D341Med (cell line): ENCODE measurements at places on chromosomes 7 and 10.

DNA sequence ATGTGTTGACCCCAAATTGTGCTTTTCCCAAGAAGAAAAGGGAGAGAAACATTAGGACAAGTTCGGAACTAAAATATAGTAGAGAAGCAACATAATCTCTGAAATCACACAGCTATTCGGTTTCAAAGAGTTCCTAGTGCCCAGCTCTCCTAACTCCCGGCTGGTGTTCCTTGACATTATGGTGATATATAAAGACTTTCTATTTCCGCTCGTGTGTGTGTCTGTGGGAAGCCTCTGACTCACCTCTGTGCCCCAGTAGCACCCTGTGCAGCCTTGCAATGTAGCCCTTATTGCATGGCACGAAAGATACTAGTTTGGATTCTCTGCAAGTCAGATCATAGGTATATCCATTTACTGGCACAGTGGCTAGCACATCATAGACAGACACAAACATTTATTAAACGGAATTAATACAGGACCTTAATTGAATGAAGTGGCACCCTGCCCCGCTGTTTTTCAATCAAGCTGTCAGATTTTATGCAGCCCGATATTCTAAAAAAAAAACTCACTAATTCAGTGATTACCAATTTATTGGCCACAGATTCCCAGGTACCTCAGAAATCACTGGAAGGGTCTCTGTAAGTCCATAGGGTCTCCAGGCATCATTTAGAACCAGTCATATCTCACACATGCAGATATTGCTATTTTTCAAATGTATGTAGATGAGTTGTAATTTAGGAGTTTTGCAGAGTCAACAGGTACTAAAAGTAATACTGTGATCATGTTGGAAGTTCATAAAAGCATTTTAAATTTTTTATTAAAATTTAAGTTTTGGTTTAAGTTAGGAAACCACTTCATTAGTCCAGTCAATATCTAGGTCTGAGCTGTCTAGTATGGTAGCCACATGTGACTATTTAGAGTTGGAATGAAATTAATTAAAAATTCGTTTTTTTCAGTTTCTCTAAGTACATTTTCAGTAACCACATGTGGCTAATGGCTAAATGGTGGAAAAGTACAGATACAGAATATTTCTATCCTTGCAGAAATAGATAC lies 43.3 kb downstream of the SFTPD start:
- DNase-seq: no peak

DNA sequence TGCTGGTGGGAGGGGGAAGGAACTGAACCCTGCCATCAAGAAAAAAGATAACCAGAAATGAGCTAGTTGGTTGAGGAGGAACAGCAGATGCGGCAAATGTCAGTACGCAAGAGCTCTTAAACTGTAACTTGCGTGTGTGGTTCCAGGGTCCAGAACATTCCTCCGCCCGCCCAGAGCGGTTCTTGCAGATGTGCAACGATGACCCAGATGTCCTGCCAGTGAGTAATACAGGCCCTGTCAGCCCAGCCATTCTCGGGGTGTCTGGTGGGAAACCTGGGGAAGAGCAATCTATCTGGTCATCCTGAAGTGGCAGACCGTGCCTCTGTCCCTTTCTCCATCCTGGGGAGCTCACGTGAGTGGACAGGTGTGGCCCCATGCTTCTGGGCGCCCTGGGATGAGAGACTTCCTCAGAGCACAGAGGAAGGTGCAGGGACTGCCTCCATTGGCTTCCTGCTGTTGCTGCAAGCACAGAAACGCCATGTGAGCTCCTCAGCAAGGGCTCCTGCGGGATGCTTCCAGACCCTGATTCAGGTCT lies 50.5 kb upstream of the ZMIZ2 start:
- peak; percentile 12 for DNase-seq

- DNase-seq: peak; percentile 47
Observed at GRCh38 chr7:92448205-92448747, 994 bp downstream of the GATAD1 start.

DNA sequence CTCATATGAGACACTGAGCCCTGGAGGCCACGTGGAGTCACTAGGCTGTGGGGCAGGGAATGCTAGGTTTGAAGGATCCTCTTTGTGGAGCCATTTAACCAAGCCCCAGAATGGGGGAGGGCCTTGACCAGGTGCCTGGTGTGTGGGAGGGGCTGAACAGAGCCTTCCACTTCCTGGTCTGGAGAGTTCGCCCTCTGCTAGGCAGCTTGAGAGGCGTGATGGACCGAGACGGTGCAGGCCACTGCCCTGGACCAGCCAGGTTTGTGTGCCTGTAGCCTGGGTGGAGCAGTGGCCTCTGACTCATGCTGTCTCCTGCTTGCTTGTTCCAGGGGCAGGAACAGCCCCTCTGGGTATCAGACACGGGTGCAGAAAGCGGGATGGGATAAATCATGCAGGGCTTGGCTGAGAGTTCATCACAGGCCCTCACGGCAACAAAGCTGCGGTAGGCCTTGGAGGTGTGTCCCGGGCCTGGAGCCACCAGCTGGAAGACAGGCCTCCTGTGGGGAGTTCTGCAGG lies 27.4 kb downstream of the ADAMTS14 start:
- no peak for DNase-seq

- DNase-seq: no peak
Observed at GRCh38 chr7:1204460-1205140, 28.1 kb upstream of the UNCX start.

DNA sequence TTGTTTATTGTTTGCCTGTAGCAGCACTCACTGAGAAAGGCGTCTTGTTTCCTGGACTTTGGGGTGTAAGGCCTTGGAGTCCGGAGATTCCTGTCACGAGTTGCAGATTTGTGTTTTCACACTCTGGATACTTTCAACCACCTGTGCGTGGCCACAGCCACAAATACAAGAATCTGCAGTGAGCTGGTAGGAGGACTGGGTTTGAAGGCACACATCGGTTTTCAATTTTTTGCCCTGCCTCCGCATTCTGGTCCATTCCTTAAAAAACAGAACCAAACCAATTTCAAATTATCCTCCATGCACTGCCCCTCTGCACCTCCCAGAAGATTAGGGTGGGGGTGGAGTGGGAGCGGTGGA lies 619 bp downstream of the EXOC4 start:
- DNase-seq: peak; percentile 30

DNA sequence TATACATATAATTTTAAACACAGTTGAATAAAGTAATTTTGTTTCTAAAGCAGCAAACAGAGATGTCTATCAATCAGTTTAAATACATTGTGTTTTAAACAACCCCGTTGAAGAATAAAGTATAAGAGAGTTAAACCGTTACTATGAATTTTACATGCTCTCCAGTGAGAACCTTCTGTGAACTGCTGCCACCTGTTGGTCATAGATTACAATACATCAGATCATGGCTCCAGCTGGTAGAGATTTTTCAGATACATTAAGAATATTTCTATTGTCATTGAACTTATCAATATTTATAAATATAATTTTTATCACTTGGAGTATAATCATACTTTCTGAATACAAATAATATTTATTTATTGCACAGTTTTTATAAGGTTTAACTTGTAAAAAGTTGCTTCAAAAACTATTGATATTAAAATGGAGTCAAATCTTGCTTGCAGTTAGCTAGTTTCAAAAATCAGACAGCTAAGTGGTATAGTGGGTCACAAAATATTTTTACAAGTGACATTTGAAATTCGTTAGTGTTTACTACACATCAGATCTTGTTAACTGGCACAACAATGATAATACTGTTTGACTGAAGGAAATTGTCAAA lies 561.2 kb upstream of the PHF14 start:
- DNase-seq: peak; percentile 38

DNA sequence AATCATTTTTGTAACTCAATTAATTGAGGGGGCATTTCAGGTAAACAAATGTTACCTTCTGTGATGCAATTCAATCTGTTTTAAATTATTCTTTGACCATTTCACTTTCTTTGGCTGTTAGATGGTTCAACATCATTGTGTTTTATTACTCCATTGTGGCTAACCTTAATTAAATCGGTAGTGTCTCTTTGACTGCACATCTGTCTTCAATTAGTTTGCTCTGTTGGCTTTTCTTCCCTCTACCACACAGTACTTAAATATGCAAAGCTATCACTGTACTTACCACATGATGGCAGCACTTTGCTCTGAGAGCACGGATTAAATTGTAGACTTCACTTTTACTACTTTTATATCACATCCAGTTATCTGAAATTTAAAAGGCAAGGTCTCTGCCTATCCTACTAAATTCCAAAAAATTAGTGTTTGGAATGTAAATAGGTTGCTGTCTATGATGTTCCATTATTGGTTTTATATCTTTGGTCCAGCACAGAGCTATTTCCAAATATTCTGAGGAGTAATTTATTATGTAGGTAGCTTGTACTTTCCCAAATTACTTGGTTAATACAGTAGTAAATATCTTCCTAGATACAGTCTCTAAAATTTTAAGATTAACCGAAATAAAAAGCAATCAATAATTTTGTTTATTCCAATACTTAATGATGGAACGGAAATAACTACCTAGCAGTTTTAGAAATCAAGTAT lies 352.0 kb downstream of the PCLO start:
- DNase-seq: peak; percentile 34

GRCh38 chr10:76645341-76645740 lies 992.3 kb downstream of the KCNMA1 start:
- DNase-seq: no peak

DNA sequence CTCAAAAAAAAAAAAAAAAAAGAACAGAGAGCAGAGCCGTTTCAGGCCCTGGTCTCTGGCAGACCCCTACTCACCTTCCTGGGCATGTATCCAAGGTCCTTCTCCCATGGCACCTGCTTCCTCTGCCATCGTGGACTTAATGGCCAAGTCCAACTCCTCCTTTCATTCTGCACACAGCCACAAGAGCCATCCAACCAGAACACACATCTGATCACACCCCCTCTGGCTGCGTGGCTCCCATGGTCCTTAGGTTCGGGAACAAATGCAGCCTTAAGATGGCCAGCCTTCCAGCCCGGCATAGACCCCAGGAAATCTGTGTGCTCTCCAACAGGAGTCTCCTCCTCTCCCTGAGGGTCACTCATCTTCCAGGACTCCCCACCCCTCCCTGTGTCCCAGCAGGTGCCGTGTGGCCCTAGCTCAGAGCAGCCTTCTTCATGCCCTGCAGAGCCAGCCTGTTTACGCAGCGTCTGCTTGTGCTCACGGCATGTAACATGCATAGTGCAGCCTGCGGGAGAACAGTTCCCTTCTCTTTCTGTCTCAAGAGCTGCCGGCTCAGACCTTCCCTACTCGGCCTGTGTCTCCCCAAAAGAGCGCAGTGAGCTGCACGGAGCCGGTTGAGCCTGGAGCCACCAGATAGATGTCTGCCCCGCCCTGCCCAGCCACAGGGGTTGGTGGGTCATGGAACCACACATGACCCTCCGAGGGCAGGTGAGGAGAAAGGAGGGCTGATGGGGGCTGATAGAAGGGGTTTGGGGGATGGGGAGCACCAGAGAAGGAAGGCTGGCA lies 157.3 kb downstream of the NRF1 start:
- no peak for DNase-seq

GRCh38 chr10:132118366-132118765 lies 52.6 kb downstream of the JAKMIP3 start:
- DNase-seq: no peak

GRCh38 chr10:86813101-86813500 lies 56.7 kb downstream of the BMPR1A start:
- no peak for DNase-seq

DNA sequence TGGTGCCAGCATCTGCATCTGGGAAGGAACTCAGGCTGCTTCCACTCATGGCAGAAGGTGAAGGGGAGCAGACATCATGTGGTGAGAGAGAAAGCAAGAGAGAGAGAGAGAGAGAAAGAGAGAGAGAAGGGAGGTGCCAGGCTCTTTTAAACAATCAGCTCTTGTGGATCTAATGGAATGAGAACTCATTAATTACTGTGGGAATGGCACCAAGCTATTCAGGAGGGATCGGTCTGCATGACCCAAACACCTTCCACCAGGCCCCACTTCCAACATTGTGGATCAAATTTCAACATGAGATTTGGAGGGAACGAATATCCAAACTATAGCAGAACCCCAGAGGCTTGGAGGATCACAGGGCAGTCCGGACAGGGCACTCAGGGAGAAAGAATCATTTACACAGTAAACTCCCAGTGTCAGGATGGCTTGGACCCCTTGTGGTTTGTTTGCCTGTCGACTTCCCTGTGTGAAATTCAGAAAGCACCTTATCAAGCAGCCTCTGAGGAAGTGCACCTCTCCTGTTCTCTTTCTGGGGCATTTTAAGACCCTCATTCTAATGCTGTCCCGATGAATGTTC lies 308.5 kb downstream of the REEP3 start:
- DNase-seq: no peak

GRCh38 chr7:151060113-151060415 lies 675 bp downstream of the SLC4A2 start:
- DNase-seq: no peak

DNA sequence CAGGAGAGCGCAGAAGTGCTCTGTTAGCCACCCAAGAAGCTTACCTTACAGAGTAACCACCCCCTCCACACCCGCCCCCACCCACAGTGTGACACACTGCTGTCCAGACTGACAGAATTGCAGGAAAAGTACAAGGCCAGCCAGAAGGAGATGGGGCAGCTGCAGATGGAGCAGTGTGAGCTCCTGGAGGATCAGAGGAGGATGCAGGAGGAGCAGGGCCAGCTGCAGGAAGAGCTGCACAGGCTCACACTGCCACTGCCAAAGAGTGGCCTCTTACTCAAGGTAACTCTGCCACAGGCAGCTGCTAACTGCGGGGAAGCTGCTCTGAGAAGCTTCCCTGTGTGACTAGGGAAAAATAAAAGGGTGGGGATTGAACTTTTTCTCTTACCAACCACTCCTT lies 17.6 kb downstream of the CCDC136 start:
- DNase-seq: no peak
